Activated CD4-positive, CD25-positive, alpha-beta regulatory T cell treated with anti-CD3 and anti-CD28 coated beads, Interleukin-2, amount 50 U/mL, for 72 hours (primary cell): ENCODE measurements at places on chromosomes 6 and 20.

- no peak for DNase-seq
Measured at GRCh38 chr6:85041376-85041775, 277.0 kb upstream of the TBX18 start.

DNA sequence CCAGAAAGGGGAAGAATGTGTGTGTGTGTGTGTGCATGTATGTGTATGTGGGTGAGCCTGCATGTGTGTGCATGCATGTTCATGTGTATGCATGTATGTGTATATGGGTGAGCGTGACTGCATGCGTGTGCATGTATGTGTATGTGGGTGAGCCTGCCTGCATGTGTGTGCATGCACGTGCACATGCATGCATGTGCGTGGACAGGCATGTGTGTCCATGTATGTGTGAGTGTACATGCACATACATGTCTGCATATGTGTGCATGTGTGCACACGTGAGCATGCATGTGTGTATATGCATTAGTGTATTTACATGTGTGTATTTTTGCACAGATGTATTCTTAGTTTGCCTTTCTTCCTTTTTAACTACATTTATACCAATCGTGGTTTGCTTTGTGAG, 601.5 kb downstream of the QKI start:
- no peak for DNase-seq

GRCh38 chr20:2234598-2235191, 61.1 kb upstream of the TGM3 start:
- no peak for DNase-seq

GRCh38 chr6:147042679-147043078, 161.5 kb upstream of the STXBP5 start:
- DNase-seq = no peak

DNA sequence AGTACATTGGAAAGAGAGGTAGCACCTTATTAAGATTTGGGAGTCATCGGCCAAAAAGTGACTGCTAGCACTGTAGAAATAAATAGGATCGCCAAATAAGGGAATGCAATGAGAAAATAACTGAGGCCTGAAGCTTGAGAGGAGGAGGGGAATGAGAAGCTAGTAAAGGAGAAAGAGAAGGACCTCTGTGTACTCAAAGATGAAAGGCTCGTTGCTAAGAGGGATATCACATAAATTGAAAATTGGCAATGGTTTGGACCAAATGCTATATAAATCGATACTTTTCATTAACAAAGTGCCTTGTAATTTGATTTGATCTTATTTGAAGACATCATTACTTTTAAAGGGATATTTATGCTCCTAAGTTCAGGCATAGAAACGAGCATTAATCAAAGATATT, 796.3 kb downstream of the QKI start:
- DNase-seq = no peak

GRCh38 chr6:159062564-159062945, 17.8 kb upstream of the TAGAP start:
- no peak for DNase-seq

GRCh38 chr6:138403324-138403800, 661 bp upstream of the HEBP2 start:
- DNase-seq = no peak

GRCh38 chr6:36715469-36715868, 17.8 kb downstream of the RAB44 start:
- no peak for DNase-seq

- no peak for DNase-seq
Measured at GRCh38 chr6:137968455-137968804, 101.4 kb downstream of the TNFAIP3 start.

DNA sequence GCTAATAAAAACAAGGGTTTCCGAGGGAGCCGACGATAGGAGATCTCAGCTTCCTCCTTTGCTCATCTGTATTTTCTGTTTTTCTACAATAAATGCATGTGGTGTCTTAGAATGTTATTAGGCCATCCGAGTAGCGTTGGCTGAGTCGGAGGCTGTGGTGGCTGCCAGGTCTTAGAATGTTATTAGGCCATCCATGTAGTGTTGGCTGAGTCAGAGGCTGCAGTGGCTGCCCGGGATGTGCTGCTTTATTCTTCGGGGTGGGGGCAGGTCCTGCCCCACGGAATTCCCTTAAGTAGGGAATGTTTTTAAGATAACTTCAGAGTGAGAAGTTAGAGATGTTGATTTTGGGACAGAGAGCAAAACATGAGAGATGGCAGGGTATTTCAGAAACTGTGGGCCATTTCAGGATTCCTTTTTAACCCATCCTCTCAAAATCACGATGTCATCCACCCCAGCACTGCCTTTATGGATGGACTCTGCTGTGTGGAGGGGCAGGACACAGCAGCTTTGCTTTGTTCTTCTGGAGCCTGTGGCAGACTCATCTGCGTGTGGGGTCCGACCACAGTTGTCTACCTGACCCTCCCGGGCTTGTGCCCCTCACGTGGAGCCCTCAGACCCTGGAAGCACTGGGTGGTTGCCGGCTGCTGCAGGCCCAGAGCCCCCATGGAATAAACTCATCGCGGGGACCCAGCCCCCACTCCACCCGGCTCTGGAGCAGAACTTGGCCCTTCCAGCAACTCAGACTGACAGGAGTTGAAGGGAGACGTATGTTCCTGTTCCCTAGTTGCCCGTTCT, 20.4 kb downstream of the OSBPL2 start:
- no peak for DNase-seq

- DNase-seq = no peak
Measured at GRCh38 chr6:17703256-17703694, 3.5 kb downstream of the NUP153 start.
